ENCODE measurements at places on chromosomes 11 and 22.

DNA sequence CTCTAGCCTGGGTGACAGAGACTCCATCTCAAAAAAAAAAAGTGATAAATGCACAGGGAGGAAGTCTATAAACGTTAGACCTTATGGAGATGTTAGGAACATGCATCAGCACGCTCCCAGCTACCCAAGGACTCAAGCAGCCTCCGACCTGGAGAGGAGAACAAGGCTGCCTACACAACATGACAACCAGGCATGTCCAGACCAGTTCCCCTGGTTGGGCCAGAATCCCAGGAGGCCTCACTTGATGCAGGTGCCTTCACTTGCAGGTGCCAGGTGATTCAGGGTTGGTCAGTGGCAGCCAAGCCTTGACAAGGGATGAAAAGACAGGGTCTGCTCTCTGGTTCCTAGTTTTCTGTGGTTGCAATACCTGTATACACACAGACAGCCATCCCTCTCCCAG lies 5.9 kb downstream of the RANGAP1 start:
- no peak for DNase-seq

- no peak for DNase-seq
Measured at GRCh38 chr11:111378185-111378860, 752 bp downstream of the POU2AF1 start.

DNA sequence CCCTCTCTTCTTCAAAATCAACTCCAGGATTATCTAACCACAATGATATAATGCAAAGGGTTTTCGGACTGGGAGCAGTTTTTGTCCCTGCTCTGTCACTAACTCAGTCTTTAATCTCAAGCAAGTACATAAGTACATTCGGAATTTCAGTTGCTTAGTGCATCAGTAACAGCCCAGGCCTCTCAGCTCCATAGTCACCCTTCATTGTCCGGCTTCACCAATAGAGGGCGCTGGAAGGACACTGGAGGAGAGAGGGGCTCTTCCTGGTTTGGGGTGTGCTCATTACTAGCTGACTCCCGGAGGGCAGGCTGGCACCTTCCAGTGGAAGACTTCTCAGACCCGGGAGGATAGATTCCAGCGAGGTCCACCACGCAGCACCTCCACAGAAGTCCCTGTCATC lies 90.4 kb upstream of the PDGFD start:
- DNase-seq = no peak

DNA sequence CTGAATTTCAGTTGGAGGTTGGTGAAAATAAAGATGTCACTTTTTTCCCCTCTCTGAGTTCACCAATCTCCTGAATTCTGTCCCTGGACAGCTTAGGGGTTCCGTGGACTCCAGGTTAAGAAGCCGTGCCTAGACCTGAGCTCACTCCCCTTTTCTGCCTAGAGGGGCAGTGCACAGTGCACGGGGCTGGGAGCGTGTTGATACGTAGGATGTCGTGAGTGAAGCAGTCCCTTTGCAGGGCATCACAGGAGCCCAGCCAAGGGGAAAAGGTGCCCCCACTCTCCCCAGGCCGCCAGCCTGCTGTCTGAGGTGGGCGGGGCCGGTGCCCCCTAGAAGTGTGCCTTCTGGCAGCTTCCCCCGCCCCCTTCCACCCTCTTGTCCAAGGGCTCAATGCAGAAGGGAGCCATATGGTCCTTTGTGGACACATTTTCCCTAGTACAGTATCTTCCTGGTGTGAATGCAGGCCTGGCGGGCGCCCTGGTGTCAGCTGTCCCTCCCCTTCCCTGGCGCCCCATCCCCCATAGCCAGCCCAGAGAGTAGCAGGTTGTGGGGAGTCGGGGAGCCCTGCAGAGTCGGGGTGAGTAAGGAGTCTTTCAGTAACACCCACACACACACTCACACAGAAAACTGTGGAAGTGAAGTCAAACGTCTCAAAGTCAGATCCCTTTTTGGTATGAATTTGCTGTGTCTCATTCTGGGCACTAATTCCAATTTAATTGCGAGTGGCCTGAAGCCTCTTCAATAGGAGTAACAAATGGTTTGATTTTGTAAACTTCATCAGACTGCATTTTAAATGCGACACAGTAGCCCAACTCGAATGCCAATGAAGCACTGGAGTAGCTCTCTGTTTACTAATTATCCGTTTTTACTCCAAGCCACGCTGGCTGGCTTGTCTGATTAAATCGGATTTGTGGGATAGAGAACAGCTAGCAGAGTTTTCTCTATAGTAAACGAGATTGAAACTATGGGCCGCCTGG lies 67.5 kb upstream of the NNMT start:
- DNase-seq = no peak

GRCh38 chr11:34519595-34520235 lies 6.1 kb upstream of the ELF5 start:
- no peak for DNase-seq

GRCh38 chr11:104830080-104830479 lies 68.2 kb downstream of the CASP12 start:
- DNase-seq = no peak

DNA sequence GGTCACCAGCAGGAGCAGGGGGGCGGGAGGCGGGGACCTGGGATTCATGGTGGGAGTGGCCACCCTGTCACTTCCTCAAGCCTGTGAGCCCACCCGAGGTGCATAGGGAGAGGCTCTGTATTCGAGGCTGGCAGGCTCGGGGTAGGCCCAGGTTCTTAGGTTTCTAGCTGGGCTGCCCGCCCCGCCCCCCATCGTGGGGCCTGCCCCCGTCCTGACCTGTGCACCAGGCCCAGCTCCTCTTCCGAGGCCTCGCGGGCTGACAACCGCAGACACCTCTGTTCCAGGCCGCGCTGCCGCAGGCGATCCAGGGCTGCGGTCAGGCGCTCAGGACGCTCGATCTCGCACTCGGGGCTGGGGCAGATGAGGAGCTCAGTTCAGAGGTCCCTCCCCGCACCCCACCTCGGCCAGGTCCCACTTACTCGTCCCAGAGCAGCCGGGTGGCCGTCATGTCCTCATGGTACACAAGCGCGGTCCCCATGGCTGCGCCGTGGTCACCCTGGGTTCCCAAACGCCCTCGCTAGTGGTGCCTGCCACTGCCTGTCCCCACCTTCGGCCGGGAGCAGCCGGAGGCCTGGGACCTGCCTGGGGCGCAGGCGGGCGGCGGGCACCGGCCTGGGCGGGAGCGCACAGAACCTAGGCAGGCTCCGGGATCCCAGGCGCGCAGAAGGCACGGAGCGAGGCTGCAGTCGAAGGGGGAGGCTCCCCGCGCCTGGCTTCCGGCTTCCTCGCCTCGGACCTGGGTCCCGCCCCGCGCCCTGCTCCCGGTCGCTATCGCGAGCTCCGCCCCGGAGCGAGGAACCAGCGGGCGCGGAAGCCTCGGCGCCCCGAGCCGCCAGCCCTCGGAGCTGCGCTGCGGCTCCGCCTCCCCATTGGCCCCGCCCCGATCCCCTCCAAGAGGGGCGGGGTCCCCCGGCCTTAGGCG lies at the start of gene HDAC10:
TSS of gene HDAC10 (minus strand) at position 711 of the 922 bp plus-strand sequence. CDS start at position 478, 233 bp downstream.
- DNase-seq = peak; percentile 81

GRCh38 chr11:130471731-130472433 lies 23.4 kb downstream of the ADAMTS15 start:
- no peak for DNase-seq

- DNase-seq = no peak
Measured at GRCh38 chr22:25623851-25624250, 59.4 kb downstream of the GRK3 start.

DNA sequence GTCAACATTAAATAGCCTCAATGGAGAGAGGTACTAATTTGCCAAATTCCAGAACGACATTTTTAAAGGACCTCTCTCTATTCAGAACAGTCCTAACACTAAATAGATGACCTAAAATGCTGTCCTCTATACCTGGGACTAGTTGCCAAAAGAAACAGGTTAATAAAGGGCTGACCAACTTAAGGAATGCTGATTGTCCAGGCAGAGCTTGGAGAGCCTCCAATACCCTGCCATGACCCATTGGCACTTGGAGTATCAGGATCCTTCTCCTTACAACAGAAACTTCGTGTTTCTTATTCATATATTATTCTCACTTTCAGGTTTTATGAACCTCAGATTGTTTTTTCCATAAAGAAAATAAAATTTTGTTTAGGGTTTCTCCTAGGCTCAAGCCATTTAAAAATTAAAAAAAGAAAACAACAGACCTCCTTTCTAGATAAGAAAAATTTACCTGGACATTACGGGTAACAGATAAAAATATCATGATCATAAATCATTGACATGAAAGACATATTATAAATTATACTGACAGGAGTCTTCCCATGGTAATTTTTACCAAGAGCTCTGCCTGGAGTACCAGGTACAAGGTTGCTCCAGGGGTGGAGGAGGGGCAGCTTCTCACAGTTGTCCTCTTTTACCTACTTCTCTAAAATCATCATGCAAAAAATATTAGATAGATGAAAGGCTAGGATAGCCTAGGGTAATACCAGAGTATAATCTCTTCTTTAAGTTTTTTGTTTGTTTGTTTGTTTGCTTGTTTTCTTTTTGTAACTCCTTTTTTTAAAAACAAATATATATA lies 2.0 kb downstream of the LRRC4C start:
- DNase-seq = no peak

GRCh38 chr11:114713756-114714155 lies 35.4 kb downstream of the NXPE2 start:
- DNase-seq = no peak

DNA sequence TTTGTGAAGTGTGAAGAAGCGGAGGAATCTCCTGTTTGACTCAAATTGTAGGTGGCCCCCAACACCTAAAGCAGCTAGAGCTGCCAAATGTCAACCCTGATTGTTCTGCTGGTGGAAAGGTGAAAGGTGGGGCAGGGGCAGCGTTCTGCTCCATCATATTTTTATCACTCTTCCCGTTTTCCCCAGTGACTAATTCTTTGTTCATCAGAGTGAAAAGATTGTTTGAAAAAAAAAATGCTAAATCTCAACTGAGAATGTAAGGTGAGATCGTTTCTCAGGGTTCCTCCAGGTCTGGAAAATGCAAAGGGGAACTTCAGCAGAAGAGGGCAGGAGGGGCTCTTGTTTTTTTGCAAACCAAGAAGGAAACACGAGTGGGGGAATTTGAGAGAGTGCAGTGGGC lies 137.7 kb downstream of the MN1 start:
- DNase-seq = no peak

DNA sequence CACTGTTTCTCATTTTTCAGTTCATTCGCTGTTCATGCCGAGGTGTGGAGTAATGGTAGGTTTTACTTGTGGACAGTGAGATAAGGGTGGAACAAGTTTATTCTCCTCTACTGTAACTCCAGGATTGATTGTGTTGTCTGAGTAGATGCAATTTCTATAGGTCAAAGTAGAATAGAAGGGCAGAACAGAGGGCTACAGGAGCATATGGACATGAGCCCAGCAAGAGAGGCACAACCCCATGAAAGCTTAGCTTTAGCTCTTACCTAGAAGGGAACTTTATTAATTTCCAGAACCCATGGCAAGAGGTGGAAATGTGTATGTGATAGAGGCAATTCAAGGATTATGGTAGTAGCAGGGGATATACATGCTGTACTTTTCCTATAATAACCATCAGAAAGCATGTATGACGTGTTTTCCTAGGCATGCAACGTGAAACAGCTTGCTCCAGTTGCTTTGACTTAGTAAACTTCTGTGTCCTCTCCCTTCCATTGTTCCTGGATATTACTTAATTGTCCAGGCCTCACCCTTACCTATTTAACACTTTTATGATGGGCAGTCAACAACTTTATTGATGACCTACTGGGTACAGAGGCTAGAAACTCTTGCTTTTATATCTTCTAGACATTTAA lies 13.8 kb upstream of the SLC37A2 start:
- no peak for DNase-seq

GRCh38 chr11:110184456-110184855 lies 91.3 kb downstream of the ZC3H12C start:
- no peak for DNase-seq

DNA sequence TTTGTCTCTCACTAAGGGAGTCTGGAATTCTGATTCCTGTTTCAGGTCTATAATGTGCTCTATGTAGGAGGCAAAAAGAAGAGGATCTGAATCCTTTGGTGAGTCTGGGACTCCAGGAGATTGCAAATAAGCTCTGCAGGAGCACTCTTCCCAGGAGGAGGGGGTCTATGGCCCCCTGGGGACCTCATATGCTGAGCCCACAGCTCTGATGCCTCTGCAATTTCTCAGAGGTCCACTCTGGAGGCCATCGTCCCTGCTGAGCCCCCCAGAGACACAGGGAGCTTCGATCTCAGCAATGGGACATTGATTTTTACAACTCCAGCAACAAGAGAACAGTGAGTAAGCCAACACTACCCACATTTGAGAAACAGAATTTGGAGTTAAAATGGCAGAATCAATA lies 20.2 kb upstream of the NRGN start:
- DNase-seq = no peak

DNA sequence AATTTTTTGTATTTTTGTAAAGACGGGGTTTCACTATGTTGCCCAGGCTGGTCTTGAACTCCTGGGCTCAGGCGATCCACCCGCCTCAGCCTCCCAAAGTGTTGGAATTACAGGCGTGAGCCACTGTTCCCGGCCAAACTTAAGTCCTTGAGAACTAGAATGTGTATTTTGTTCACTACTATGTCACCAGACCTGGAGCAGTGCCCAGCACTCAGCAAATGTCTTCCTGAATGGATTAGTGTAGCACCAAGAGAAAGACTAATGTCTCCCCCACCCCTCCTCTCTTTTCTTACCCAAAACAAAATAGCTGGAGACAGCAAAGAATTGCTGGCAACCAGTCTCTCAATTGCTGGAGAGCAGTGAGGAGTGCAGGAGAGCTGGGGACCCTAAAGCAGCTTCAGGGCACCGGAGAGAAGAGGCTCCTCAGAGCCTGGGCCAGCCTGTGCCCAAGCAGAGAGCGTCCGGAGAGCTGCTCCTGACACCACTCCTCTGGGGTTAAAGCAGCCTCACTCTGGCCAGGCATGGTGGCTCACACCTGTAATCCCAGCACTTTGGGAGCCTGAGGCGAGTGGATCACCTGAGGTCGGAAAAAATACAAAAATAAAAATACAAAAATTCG lies 14.9 kb downstream of the SLC25A18 start:
- DNase-seq = no peak

DNA sequence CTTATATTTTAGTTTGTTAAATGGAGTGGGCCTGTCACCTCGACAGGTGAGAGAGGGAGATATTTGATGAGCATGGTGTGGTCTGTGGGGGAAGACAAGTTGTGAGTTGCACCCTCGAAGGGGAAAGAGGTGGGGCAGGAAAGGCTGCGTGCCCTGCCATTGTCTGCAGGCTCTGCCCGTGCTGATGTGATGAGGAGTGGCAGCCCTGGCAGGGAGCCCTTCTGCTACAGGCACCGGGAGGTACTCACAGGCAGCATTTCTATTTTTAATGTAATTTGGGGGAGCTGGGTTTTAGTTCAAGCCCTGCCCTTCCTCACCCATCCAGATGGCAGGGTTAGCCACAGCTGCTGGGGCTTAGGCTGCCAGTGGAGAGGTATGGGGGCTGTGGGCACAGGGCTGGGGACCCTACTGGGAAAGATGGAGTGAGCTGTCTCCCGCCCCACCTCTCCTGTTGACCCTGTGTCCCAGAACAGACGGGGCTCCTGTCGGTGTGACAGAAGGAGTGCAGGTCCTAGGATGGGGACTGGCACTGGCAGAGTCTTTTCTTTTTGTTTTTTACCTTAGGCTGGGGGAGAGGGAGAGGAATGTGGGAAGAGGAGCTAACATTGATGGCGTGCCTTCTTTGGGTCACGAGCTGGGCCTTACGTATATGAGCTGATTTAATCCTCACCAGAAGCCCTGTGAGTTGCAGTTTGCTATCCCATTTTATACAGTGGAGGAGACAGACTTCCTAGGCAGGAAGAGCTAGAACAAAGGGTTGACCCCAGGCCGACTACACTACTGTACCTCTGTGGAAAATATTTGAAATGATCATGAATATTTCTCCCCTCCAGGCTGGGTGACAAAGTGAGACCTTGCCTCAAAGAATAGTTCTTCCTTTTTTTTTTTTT lies 51.6 kb downstream of the CEP164 start:
- no peak for DNase-seq

- DNase-seq = no peak
Measured at GRCh38 chr22:23269441-23270211, 89.3 kb downstream of the BCR start.

- DNase-seq = no peak
Measured at GRCh38 chr11:11733246-11733747, 108.5 kb upstream of the USP47 start.
